Prostate gland (tissue), 2 donors: ENCODE measurements at places on chromosomes 1 and 21. TPM values are rescaled to one million over a fixed set of nuclear protein-coding genes. Genes with fewer than 3 reads are reported as not detected.

The FCER1G gene
- total RNA-seq = 3.6 TPM

DNA sequence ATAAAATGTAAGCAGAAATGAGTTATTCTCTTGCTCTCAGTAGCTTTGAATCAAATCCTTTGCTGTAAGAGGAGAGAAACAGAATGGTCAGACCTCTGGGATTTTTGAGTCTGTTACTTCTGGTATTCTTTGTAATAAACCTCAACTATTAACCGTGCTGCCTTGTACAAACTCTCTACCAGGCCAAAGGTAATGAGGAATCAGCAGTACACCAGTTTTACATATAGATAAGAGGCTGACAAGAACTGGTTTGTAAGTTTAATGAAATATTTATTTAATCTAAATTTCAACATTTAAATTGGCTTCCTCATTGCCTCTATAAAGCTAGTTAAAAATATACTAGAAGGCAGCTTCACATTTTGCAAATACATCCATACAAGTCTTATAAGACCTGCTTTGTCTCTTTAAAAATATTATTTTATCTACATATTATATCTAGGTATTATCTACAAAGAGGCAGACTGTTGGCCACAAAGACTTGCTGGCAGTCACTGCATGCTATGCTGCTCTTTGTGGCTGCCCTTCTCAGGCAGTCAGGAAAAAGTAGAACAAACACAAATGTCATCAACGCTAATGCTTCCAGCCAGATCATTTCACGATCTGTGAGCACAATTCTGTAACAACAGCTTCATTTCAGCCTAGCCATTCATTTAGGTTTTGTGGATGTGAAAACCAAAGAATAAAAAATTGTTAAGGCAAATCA, 173.0 kb downstream of the GABPA start:
- no peak overlapping the region for H3K4me3 ChIP-seq
- H3K4me1 ChIP-seq = no peaks in the 10 kb centered on the region
- no peaks in the 10 kb centered on the region for H3K36me3 ChIP-seq
- DNase-seq = no peak

GRCh38 chr21:44867999-44868700, 5.3 kb downstream of the PTTG1IP start:
- peak overlapping the region; percentile 10 for H3K27ac ChIP-seq
- no peaks in the 10 kb centered on the region for H3K27me3 ChIP-seq
- H3K4me3 ChIP-seq = no peak overlapping the region

DNA sequence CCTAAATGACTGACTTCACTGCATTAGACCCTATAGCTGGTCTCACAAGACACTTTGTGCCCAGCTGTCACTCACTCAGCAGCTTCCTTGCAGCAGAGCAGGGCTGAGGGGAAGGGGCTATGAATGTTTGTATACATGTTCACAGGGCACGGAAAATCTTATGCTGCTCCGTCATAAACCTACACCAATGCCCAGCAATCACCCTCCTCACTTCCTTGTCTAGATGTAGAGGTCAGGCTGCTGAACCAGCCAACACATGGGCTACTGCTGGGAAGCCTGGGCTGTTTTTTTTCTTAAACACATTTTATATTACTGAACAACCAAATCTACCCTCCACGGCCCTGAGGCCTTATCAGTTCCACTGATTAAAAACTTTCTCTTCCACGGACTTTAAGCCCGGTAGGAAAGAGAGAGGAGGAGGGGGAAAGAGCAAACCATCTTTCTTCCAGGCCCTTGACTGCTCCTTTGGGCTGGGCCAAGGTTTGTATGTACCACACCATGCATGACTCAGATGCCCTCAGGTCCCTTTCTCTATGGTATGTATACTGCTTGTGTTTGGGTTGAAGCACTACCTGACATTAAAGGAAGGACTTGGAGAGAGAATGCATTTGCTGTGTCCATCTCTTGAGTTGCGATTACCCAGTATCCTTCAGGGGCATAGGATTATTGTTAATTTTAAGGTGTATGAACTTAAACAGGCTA, 12.7 kb downstream of the MTFR1L start:
- H3K36me3 ChIP-seq = peaks cover 10% of the 10 kb centered on the region
- H3K27ac ChIP-seq = no peak overlapping the region
- DNase-seq = no peak
- H3K27me3 ChIP-seq = no peaks in the 10 kb centered on the region
- H3K4me3 ChIP-seq = no peak overlapping the region

DNA sequence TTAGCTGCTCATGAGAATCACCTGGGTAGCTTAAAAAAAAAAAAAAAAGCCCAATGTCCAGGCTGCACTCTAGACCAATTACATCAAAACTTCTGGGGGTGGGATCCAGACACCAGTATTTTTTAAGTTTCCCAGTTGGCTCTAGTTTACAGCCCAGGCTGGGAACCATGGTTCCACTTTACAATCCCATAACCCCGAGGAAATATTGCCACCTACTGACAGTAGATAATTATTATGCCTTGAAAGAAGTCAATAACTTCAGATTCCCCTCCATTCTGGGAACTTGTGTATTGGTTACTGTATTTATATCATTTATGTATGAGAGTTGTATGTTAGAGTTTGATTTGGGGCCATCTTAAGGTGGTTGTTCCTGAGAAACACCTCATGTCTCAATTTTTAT, 100.2 kb downstream of the SPATA46 start:
- H3K27ac ChIP-seq = no peak overlapping the region
- no peaks in the 10 kb centered on the region for H3K36me3 ChIP-seq
- peak; percentile 15 for DNase-seq
- H3K4me3 ChIP-seq = no peak overlapping the region
